ENCODE measurements at places on chromosomes 6 and 20.

DNA sequence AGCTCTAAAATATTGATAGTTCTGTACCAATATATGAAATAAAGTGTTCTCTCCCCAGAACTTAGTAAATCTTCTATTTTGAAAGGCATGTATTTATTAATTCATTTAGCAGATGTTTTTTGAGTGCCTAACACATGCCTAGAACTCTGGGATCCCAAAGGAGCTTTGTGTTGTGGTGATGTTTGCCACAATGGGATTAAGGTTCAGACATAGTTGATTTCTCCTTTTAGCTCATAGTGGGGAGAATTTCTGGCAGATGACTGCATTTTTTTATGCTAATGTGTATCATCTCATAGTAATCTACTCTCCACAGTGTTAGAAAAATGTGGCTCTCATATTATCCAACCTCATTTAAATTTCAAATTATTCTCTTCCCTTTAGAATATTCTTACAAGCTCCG is 21.7 kb downstream of the MYB start:
- no peak for DNase-seq

DNA sequence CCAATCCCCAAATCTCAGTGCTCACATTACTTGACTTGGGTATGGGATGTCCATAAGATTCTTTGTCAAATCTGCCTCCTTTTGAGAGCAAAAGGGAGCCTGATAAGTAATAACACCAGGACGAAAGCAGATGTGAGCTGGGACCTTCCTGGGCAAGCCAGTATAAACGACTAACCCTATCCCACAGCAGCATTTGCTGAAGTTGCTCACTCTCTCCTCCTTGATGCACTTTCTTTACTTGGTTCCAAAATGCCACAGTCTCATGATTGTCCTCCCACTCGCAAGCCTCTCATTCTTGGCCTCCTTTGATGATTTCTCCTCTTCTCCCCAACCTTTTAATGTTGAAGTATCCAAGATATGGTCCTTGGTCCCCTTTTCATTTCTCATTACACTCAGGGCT is 44.7 kb upstream of the TAGAP start:
- DNase-seq = no peak

DNA sequence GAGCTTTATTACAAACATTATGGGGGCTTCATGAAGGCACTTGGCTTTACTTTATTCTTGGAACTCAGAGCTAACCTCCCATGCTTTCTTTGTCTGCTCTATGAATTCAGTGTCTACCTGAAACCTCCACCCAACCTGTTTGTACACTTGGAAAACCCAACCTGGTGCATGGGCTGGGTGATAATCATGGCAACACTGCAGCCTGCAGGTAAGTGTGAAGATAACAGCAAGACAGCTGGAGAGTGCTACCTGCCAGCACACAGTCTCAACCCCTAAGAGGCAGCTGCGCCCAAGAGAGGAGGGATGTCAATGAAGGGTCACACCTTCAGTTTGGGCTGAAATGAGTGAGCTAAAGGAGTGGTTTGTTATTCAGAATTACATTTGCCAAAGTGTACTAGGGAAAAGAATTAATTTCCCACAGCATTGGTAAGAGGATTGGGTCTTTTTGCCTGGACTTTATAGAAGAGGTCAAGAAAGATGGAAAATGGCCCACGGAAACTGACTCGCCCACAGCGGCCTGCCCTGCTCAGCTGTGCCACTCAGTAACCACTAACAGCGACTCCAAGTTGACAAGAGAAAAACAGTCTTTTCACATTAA is 24.4 kb downstream of the FOXQ1 start:
- DNase-seq = no peak

DNA sequence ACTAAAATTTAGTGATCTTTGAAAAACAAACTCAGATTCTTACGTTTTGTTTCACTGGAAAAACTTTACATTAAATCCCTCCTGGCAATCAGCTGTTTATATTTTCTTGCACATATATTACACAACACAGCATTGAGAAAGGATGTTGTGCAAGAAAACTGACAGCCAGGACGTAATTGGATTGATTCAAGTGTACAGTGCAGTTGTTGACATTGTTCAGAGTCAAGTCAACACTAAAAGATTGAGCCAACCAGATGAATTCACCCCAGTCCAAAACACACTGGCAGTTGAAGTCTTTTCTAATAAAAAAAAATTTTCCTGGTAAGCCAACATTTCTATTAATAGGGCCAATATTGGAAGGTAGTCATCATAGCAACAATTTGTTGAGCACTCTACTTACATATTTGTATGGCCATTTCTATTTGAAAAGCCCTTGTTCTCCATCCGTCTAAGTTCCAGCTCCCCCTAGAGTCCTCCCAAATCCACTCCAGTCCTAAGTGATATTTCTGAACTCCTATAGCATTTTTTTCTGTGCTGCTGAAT is 20.9 kb upstream of the VNN1 start:
- DNase-seq = no peak

DNA sequence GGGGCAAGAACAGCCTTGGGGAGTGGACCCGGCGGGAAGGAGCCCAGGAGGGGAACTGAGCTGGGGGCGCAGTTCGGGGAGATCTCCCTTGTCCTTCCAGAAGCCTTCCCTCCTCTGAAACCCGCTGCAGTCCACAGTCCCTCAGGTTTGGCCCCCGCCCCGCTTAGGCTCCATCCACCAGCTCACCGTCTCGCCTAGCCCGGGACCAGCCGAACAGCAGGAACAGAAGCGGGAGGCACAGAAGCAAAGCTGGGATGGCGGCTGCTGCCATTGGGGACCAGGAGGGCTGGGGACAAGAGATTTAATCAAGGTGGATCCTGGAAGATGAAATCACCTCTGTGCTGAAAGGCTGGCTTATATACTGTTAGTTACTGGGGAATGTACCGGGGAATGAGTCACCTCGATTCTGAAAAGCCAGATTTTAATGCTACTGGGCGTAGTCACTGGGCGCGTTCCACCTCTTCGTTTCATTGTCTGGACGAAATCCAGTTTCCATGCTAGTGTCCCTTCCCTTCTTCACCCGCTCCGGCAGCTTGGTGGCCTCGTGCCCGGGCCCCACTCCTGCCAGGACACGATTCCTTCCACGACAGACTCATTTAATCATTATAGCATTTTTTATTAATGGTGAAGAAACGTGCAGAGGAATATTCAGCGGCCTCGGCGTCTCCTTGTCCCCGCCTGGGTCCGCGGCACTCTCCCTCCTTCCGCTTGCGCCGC is at the start of gene RAET1L:
TSS of gene RAET1L (minus strand) at position 332 of the 717 bp plus-strand sequence. CDS start at position 271, 61 bp downstream.
- no peak for DNase-seq

- no peak for DNase-seq
These were observed 111.2 kb upstream of the CNKSR3 start for GRCh38 chr6:154621686-154622085.

DNA sequence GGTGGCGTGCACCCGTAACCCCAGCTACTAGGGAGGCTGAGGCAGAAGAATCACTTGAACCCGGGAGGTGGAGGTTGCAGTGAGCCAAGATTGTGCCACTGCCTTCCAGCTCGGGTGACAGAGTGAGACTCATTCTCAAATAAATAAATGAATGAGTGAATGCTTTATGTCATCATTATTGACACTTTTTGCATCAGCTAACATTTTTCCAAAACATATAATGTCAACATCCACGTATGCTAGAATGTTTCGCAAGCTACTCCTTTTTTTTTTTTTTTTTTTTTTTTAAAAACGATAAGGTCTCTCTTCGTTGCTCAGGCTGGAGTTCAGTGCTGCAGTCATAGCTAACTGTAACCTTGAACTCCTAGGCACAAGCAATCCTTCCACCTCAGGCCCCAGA is 72.2 kb downstream of the SENP6 start:
- no peak for DNase-seq

DNA sequence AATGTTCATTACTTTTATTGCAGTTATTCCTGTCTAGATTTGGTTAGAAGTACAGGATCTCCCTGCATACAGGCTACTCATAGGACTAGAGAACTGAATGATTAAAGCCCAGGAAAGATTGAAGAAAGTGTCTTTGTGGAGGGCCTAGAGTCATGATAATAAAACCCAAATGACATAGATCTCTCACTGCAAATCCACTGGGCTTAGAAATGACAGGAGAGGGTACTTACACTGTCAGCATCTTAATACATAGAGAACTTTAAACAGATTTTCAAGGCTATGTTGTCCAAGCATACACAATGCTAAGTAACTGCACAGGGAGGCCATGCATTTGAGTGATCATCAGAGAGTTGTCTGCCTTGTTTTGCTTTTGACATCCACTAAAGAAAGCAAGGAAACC is 383.8 kb upstream of the MAP3K7 start:
- no peak for DNase-seq

DNA sequence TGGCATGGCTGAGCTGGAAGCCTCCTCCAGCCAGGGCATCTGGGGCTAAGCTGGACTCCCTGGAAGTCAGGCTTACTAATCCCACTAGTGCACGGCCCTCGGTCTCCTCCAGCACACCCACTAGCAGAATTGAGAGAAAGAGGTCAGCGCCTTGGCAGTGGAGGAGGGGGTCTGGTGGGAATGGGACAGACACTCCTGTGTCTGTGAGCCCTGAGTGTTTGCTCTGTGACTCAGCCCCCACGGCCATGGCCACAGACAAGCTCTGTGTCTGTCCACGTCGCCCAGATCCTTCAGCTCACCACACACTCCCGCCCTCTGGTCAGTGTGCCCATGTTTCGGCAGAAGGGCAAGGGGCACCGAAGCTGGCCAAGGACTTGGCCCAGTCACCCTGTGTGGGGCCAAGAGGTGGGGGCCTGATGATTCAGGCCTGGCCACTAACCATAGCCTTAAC is 8.8 kb downstream of the MDFI start:
- DNase-seq = no peak

- DNase-seq = no peak
These were observed 16.1 kb upstream of the HFE start for GRCh38 chr6:26071135-26071534.

GRCh38 chr20:48531505-48531904 is 296.3 kb downstream of the PREX1 start:
- no peak for DNase-seq

- no peak for DNase-seq
These were observed 16.9 kb downstream of the SRC start for GRCh38 chr20:37362821-37363220.

GRCh38 chr20:56428410-56428809 is 16.4 kb downstream of the CASS4 start:
- DNase-seq = no peak

DNA sequence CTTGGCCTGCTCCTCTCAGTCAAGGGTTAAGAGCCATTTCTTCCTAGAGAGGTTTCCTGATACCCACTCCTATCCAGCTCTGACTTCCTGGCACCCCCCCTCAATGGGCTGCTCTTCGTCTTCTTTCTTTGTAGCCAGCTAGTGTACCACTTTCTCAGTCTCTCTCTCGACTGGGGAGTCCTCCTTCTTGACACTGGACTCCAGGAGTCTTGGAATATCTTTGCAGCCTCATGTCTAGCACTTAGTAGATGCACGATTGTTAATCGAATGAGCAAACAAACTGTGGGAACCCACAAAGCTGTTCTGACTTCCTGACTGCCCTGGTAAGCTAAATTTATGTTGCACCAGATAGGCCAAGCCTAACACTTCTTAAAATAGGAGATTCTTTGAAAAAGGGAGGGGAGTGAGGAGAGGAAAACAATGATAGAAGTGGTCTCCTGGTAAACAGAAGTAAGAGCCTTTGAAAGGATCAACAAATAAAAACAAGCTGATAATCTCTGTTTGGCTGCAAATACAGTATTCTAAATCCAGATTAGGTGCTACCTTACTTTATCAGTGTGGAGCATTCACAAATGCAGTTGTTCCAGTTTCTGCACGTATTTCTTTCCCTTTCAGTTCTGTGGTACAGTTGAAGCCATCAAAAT is 160.1 kb upstream of the CITED2 start:
- no peak for DNase-seq
